Upper lobe of left lung (tissue), 6 donors: ENCODE measurements at places on chromosomes 5 and 9. TPM values are rescaled to one million over a fixed set of nuclear protein-coding genes. Genes with fewer than 3 reads are reported as not detected.

DNA sequence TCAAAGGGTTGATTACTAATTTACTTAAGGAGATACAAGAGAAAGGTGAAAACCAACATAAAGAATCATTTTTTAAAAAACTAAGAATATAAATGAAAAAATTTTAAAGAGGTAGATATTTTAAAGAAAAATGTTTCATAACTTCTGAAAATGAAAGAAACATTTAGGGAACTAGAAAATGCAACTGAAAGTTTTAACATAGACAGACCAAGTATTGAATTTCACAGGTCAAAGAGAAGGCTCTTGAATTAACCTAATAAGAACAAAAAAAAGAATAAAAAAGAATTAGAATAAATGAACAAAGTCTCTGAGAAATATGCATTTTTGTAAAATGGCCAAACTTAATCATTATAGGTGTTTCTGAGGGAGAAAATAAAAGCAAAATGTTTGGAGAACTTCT lies 16.1 kb upstream of the FAM174A start:
- no peaks in the 10 kb centered on the region for H3K27me3 ChIP-seq
- H3K4me1 ChIP-seq, result no peaks in the 10 kb centered on the region
- no peak overlapping the region for H3K27ac ChIP-seq

GRCh38 chr9:113585555-113585954 lies 122.0 kb downstream of the RGS3 start:
- H3K27me3 ChIP-seq, result no peaks in the 10 kb centered on the region
- H3K4me1 ChIP-seq, result peaks cover 71% of the 10 kb centered on the region
- H3K4me3 ChIP-seq, result no peak overlapping the region
- DNase-seq, result no peak
- H3K36me3 ChIP-seq, result peaks cover 28% of the 10 kb centered on the region

GRCh38 chr5:124140060-124140459 lies 606.4 kb downstream of the ZNF608 start:
- no peaks in the 10 kb centered on the region for H3K27me3 ChIP-seq
- no peak overlapping the region for H3K27ac ChIP-seq
- no peak overlapping the region for H3K4me3 ChIP-seq

GRCh38 chr5:154829589-154830218 lies 20.7 kb downstream of the FAXDC2 start:
- H3K36me3 ChIP-seq, result peaks cover 12% of the 10 kb centered on the region
- peaks cover 28% of the 10 kb centered on the region for H3K4me1 ChIP-seq
- H3K4me3 ChIP-seq, result no peak overlapping the region
- no peaks in the 10 kb centered on the region for H3K27me3 ChIP-seq

DNA sequence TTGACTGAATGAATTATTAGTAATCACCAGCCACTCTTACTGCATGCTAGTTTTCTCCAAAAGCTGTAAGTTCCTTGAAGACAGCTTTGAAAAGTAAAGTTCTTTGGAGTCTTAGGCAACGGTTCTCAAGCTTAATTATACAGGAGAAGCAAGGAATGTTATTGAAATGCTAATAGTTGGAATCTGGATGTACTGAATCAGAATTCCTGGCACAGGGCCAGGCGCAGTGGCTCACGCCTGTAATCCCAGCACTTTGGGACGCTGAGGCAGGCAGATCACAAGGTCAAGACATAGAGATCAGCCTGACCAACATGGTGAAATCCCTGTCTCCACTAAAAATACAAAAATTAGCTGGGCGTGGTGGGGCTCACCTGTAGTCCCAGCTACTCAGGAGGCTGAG lies 33.4 kb downstream of the GRIA1 start:
- H3K4me3 ChIP-seq, result no peak overlapping the region
- no peak for DNase-seq
- no peak overlapping the region for H3K27ac ChIP-seq
- H3K27me3 ChIP-seq, result no peaks in the 10 kb centered on the region
- no peaks in the 10 kb centered on the region for H3K36me3 ChIP-seq

DNA sequence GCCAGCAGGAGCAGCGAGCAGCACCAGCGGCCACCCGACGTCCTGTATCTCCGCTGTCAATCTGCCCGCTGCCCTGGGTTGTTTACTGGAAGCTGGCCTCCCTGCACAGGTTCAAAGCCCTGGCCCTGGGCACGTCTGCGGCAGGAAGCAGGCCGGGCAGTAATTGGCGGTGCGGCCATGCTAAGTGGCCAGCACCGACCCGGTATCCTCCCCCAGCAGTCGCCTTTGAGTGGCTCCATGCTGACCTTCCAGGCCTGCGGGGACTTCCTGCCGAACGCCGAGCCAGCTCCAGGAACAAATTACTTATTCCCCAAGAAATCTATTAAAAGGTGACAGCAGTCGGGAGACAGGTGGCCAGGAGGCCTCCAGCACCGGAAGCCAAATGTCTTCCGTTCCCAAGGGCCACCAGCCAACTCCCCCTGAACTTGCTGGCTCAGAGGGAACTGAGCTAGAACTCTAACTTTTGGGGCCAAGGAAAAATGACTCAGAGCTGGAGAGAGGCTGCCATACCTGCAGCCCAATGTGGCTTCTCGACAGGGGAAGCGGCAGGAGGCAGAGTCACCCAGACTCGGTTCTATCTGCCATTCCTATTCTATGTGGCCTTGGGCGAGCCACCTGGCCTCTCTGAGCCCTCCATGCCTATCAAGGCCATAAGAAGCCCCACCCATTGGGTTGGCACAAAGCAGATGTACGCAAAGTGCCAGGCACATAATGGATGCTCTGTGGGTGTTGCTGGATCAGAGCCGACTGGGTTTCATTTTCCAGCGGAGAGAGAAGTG lies 13.7 kb upstream of the PSMB7 start:
- no peaks in the 10 kb centered on the region for H3K27me3 ChIP-seq
- H3K36me3 ChIP-seq, result no peaks in the 10 kb centered on the region
- H3K27ac ChIP-seq, result no peak overlapping the region

DNA sequence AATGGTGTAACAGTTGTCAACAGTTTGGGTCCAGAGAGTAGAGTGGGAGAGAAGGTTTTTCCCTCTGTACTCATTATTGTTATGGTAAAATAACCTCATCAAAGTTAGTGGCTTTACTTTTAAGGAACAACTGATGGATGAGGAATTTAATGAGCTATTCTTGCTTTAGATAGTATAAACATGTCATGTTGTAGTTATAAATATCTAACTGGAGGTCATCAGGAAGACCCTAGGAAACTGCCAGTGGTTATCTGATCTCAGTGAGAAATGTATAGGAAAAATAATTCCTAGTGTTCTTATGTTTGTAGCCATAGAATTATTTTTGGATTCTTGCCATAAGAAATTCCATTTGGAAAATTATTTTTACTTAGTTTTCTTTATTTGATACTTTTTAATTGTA lies 4.1 kb downstream of the ERCC6L2 start:
- H3K27me3 ChIP-seq, result no peaks in the 10 kb centered on the region
- no peak overlapping the region for H3K4me3 ChIP-seq
- H3K36me3 ChIP-seq, result peaks cover 3% of the 10 kb centered on the region
- H3K27ac ChIP-seq, result no peak overlapping the region
- peaks cover 14% of the 10 kb centered on the region for H3K4me1 ChIP-seq

DNA sequence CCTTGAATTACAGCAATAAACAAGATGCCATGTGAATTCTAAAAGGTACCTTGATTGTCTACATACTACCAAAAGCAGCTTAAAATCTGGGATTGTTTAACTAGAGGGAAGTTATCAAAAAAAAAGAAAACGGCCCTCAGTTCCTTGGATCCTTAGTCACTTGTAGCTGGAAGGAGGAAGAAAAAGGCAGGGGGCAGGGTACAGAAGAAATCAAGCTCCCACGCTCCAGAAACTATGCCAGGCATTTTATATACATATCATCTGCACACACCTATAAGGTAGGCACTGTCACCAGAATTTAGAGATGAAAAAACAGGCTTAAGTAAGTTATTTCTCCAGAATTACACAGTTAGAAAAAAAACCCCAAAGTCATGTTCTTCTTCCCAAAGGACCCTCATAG lies 63.4 kb downstream of the SCAI start:
- H3K4me3 ChIP-seq, result no peak overlapping the region
- no peak overlapping the region for H3K27ac ChIP-seq
- H3K27me3 ChIP-seq, result no peaks in the 10 kb centered on the region
- no peaks in the 10 kb centered on the region for H3K4me1 ChIP-seq

The DAPK1 gene
- total RNA-seq, result 250 TPM

The GPRIN1 gene
- total RNA-seq, result 1.7 TPM

The SLC34A1 gene
- total RNA-seq, result not detected

The NIPAL4 gene
- total RNA-seq, result not detected

The ZBED3 gene
- total RNA-seq, result 13.5 TPM
